Non-pigmented ciliary epithelial cell (primary cell): ENCODE measurements at places on chromosomes 16 and 17.

- DNase-seq = no peak
Measured at GRCh38 chr17:10415161-10415560, 6.6 kb downstream of the MYH8 start.

DNA sequence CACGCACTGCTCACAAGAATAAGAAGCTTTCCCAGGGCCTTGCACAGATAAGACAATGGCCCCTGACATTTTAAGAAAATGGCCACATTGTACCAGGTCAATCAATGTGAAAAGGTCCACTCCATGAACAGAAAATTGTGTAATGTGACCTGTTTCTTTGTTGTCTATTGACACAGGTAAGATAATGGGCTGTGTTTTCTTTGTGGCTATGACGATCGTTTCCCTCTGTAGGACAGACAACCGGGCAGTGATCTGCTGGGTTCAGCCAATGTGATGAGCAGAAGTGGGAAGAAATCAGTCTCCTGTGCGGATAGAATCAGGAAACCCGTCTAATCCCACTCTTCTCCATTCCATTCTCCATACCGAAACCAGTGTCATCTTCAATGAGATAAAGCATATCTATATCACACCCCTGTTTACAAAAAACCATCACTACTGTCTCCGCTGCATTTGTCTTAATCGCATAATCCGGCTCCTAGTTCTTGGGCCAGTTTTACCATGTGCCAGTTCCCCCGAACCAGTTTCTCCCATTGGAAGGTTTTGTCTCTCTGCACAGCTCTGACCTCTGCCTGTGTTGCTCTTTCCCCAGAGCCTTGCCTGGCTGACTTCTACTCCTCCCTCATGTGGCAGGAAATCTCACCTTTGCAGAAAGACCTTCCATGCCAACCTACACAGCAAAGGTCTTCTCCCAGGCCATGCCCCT is 66.9 kb upstream of the ATF7IP2 start:
- DNase-seq = no peak

DNA sequence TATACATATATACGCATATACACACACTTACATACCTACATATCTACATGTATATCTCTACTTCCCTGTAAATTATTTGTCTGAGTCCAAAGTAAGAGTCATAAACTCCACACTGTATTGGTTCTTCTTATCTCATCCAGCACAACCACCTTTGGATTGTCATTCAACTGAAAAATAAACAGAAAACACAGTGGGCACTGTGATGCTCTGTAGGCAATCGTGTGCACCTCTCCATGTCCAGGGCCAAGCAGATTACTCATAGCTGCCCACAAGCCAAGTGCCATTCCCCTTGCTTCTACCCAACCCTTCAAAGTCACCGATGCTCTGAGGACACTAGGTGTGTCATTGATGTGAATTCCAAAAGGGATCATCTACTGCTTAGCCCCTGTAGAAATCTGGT is 12.9 kb upstream of the TEKT3 start:
- no peak for DNase-seq

DNA sequence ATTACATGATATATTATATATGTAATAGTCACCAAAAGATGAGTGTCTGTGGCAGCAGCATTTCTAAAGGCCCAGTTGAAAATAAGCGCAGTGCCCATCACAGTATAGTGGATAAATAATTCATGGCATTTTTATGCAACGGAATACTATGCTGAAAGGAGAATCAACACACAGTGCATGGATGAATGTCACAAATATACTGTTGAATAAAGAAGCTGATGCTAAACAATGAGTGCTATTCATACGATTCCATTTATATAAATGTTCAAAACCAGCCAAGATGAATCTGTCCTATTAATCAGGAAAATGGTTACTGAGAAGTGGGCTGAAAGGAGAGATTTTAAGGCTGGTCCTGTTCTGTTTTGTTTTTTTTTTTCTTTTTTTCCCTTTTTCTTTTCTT is 61.6 kb downstream of the HSD17B2 start:
- no peak for DNase-seq

DNA sequence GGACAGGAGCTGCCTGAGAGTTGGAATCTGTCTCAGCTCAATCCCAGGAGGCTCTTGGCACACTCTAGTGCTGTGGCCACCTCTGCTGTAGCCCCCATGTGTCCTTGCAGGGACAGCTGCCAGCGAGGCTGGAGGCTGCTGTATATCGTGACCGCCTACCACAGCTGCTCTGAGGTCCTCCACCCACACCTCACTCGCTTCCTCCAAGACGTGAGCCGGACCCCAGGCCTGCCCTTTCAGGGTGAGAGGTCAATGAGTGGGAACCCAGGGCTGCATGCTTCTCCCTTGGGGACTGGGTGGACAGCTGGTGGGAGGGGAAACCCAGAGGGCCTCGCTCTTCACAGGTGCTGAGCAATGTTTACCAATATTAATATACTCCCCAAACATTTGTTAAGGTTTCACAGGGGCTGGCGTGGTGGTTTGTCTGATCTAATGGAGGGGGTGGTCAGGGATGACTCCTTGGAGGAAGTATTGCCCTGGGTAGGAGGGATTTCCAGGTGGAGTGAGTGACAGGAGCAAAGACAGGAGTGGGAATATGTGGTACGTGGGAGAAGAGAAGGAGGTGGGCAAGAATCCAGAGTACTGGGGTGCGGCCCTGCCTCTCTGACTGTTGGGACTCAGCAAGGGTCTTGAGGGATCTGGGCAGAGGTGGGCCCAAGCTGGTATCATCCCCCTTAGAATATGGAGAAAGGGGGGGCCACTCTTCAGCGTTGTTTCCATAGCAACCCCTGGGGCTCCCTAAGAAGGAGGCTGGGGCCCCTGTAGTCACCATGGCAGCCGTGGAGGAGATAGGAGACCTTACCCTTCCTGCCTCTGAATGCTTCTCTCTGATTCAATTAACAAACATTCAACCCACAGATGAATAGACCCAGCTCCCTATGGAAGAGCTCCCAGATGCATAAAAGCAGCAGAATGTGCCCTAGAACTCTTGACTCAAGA is 22.2 kb upstream of the ALKBH5 start:
- DNase-seq = no peak

DNA sequence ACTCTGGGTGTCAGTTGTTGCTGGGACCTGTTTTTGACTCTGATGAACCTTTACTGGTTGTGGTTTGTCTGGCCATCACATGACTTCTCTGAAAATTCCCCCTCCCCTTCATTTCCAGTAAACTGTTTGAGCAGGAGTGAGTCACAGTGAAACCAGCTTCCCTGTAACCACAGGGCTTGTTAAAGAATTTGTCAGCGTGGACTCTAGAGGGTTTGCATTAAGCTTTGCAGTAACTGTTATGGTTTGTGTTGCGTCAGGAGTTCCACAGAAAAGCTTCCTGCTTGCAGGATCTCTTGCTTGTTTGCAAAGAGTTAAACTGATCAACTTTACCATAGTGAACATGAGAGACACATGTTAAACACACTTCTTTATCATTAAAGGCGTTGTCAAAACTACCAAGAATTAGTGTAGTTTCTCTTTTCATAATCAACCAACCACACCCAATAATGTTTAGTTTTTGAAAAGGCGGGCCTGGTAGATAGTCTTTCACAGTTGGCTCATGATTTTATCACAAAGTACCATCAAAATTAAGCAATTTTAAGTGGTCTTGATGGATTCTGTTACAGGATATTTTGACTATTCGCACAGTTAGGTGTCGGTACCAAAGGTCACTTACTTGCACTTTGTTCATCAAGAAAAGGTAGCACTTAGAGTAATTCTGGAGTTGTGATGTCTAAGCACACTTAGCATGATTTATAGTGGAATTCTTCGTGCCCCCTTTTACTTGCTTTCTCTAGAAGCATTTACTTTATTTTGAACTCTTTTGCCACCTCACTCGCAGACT is 79.3 kb downstream of the VMP1 start:
- DNase-seq = peak; percentile 100

DNA sequence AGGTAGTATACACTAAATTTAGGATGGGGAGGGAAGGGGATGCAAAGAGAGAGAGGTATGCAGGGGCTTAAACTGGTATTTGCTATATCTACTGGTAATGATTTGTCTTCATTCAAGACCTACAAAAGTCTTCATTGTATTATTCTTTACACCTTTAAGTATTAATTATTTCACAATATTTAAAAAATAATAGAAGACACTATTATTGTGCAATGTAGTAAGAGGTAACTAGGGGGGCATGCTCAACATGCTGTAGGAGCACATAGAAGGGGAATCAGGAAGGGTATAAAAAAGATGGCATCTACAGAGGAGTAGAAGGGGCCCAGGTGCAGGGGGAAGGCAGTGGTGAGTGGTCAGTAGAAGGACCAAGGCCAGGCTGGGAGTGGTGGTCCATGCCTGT is 14.9 kb upstream of the CCR7 start:
- no peak for DNase-seq

- no peak for DNase-seq
Measured at GRCh38 chr17:53633856-53634255, 188.9 kb upstream of the KIF2B start.

DNA sequence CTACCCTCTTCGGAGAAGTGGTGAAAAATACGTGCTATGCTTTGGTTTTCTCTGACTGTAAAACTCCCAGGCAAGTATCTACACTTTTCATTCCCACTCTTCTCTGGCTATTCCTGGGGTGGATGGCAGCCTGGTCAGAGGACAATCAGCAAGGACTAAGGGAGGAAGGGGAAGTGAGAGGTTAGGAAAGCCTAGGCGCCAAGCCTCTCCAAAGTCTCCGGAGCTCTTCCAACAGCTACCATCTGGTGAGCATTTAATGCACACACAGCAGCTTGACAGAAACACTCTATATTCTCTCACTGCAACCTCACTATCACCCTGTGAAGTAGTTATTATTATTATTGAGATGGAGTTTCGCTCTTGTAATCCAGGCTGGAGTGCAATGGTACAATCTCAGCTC is 65.1 kb downstream of the WSCD1 start:
- no peak for DNase-seq

DNA sequence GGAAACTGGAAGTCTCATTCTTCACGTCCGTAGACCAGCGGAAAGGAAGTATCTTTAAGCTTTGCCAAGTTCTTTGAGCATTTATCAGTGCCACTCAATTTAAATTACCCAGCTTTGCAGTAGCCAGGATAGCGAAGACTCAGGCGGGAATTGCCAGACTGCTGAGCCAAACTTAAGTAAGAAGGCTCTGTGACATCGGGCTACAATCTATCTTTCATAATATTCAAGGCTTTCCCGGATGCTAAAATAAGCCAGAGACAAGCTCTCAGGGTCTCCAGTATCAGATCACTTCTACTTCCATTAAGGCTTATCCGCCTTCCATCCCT is 436 bp upstream of the BRIP1 start:
- DNase-seq = no peak

GRCh38 chr16:57039148-57039812 is 49.9 kb downstream of the NLRC5 start:
- DNase-seq = peak; percentile 63
